Thymus (tissue), 14 donors: ENCODE measurements at places on chromosomes 6 and 20. TPM values are rescaled to one million over a fixed set of nuclear protein-coding genes. Genes with fewer than 3 reads are reported as not detected.

Gene TOX2
- total RNA-seq: 14.5 TPM

Gene GTF2H4
- 12.9 TPM for total RNA-seq

Gene CENPB
- total RNA-seq: 36.8 TPM

Gene SAMD5
- 0.42 TPM for total RNA-seq

Gene CCM2L
- 0.76 TPM for total RNA-seq

Gene BAG2
- 2.4 TPM for total RNA-seq

Gene SRMS
- 0.05 TPM for total RNA-seq

Gene KCNK15
- total RNA-seq: 0.05 TPM

Gene GDAP1L1
- total RNA-seq: under 0.01 TPM
